ENCODE measurements at places on chromosomes 7 and 10. TPM values are rescaled to one million over a fixed set of nuclear protein-coding genes. Genes with fewer than 3 reads are reported as not detected.

NEURL1 gene
- 1.2 TPM for total RNA-seq

NPSR1 gene
- not detected for total RNA-seq

DNA sequence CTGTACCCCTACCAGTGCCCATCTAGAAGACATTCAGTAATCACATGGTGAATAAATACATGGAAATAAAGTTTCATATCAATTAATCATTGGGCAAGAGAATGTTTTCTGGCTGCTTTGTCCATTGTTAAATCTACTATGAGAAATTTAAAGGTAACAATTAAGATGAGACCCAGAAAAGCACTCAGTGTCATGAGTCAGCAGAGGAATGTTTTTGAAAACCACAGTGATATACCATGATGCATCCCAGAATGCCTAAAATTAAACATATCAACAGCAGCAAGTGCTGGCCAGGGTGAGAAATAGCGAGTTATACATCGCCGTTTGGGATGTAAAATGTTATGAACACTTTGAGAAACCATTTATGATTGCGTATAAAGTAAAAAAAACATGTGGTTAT lies 825.3 kb upstream of the C7orf33 start:
- H3K4me3 ChIP-seq = no peak overlapping the region
- H3K27ac ChIP-seq = no peak overlapping the region
- no peaks in the 10 kb centered on the region for H3K36me3 ChIP-seq

DNA sequence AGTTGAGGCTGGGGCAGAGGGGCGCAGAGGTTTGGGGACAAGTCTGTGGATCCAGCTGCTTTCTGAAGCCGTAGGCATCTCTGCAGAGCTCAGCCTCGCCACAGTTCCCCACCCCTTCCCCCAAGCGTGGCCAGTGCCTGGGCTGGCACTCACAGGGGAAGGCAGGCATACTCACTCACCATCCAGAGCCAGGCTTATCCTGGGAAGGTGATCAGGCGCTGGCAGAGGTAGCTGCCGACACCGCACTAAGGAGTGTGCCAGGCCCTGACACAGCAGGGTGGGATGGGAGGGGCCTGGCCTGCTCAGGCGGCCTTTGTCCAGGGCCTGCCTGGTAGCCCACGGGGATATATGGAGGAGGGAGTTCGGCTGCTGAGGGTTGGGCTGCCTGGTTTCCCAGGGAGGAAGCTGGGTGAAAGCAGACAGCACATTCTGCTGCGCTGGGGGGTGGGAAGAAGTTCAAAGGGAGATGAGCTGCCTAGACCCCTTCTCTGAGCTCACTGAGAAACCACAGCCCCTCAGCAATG lies 15.9 kb downstream of the VSIR start:
- no peak overlapping the region for H3K4me3 ChIP-seq
- no peaks in the 10 kb centered on the region for H3K36me3 ChIP-seq
- H3K4me1 ChIP-seq = peaks cover 20% of the 10 kb centered on the region
- DNase-seq = peak; percentile 73
- H3K27me3 ChIP-seq = no peaks in the 10 kb centered on the region
- peak overlapping the region; percentile 40 for H3K27ac ChIP-seq

- H3K4me1 ChIP-seq = no peaks in the 10 kb centered on the region
- H3K27me3 ChIP-seq = no peaks in the 10 kb centered on the region
- no peak overlapping the region for H3K4me3 ChIP-seq
- peaks cover 4% of the 10 kb centered on the region for H3K36me3 ChIP-seq
These were observed 17.9 kb downstream of the BTAF1 start for GRCh38 chr10:91941426-91941825.

GRCh38 chr10:5559642-5560141 lies 34.9 kb downstream of the CALML3 start:
- no peaks in the 10 kb centered on the region for H3K27me3 ChIP-seq
- no peak for DNase-seq
- no peak overlapping the region for H3K27ac ChIP-seq

OR6B1 gene
- total RNA-seq = not detected

DNA sequence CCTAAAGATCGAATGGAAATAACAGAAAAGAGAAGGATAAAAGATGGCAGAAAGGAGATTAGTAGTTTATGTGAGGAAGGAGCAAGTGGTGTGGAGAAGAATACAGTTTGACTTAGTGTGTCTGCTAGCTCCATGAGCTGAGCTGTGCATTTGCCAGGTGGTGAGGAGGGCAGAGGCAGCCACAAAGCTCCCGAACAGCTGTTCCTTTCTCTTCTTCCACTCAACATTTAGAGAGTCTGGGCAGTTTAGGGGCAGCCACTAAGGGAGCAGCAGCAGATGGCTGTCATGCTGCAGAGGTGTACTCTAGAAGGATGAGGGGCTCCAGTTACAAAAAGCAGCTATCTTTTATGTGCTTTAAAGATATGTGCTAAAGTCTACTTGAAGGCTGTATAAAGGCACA lies 674.4 kb downstream of the GRM8 start:
- peak; percentile 7 for DNase-seq
- H3K4me1 ChIP-seq = no peaks in the 10 kb centered on the region
- H3K4me3 ChIP-seq = no peak overlapping the region
- no peaks in the 10 kb centered on the region for H3K27me3 ChIP-seq
- no peak overlapping the region for H3K27ac ChIP-seq

Measured in kidney (tissue), 22 donors.